Stimulated activated CD4-positive, alpha-beta T cell treated with anti-CD3 and anti-CD28 coated beads, Interleukin-2, amount 100 ng/mL, for 24 hours (primary cell): ENCODE measurements at places on chromosomes 16 and 17.

- DNase-seq: no peak
Observed at GRCh38 chr17:10871914-10872313, 34.0 kb upstream of the PIRT start.

GRCh38 chr17:30117675-30118081 lies 1.1 kb downstream of the NSRP1 start:
- no peak for DNase-seq

GRCh38 chr17:59838052-59838916 lies 54.5 kb downstream of the TUBD1 start:
- DNase-seq: peak; percentile 57

GRCh38 chr16:27367461-27368357 lies 34.3 kb upstream of the IL21R start:
- DNase-seq: peak; percentile 89

DNA sequence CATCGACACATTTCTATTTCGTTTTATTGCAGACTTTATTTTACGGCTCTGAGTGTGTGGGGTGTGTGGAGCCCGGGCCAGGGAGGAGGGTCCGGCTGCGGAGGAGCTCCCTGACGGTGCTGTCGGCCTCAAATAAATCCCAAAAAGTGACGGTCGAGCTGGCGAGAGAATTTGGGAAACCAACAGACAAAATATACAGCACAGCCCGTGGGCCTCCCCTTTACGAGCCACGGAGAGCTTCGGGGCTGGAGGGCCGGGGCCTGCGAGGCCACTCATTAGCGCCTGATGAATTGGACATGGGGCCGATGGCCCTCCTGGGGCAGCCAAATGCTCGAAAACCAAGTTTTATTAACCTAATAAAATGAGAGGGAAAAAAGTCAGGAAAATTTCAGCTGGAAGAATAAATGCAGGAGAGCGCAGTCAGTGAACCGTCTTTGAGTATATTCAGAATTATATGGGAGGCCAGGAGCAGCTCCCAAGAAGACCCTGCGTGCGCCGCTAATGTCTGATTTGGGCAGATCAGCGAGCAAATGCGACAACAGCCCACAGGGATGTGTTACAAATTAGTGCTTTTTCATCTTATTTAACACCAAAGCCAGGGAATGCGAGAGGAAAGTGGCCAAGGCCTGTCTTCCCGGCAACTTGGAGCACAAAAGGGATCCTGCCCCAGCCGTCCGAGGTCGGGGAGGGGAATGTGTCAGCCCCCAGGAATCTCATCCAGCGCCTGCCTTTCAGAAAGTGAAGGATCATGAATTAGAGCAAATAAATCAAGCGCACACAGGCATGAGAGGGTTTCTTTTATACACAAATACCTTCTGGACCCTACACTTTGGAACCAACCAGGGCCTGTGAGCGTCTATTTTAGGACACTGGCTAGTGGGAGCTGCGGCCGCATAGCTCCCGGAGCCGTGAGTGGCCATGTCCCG lies 249.1 kb downstream of the C16orf95 start:
- DNase-seq: no peak

- DNase-seq: no peak
Observed at GRCh38 chr16:8948831-8949230, 14.9 kb downstream of the USP7 start.

- DNase-seq: no peak
Observed at GRCh38 chr17:75097865-75098264, 10.1 kb downstream of the SLC16A5 start.

- peak; percentile 55 for DNase-seq
Observed at GRCh38 chr16:29876594-29877249, 13.7 kb upstream of the CDIPT start.

- DNase-seq: no peak
Observed at GRCh38 chr17:81910840-81911276, 341 bp downstream of the PCYT2 start.

- DNase-seq: peak; percentile 30
Observed at GRCh38 chr16:87681981-87682570, 79.8 kb downstream of the JPH3 start.

- no peak for DNase-seq
Observed at GRCh38 chr17:17025621-17026020, 16.6 kb upstream of the MPRIP start.

GRCh38 chr17:11935734-11936406 lies 61.4 kb downstream of the ZNF18 start:
- DNase-seq: peak; percentile 36

GRCh38 chr17:77675411-77675810 lies 283.1 kb upstream of the TNRC6C start:
- DNase-seq: no peak

- no peak for DNase-seq
Observed at GRCh38 chr16:24685539-24686432, 43.7 kb upstream of the TNRC6A start.

- DNase-seq: no peak
Observed at GRCh38 chr17:68714676-68715075, 113.5 kb upstream of the FAM20A start.

- DNase-seq: no peak
Observed at GRCh38 chr17:74217888-74218287, 4.5 kb downstream of the TTYH2 start.

DNA sequence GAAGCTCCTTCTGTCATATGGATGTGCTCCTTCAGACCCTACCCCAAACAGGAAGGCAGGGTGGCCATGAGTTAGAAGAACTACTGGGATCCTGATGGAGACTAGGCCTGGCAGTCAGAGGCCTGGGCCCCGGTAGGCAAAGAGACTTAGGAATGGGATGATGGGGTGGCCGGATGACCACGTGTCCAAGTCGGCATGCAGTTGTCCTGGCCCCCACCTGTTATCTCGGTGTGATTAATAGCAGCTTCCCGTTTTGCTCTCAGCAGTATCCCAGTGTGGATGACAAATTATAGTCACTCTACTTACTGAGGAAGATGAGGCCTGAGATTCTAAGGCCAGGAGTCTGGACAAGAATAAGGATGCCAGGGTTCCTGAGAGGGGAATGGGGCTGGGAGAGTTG lies 1.5 kb downstream of the TNFSF12 start:
- no peak for DNase-seq

DNA sequence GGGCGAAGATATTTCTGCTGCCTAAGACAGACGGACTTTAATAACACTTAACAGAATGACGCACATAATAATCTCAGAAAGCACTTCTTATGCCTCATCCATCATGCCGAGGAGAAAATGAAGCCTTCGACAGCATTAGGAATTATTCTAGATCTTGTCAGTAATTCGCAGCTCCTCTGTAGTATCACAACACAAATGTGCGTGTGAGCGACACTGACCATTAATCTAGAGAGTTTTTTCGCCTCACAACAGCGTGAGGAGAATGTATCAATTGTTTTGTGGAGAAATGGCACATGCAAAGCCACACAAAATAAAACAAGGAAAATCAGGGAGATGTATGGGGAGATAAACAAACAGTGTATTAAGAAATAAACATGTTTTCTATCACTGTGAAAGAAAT lies 410.2 kb upstream of the PSMD7 start:
- no peak for DNase-seq

- no peak for DNase-seq
Observed at GRCh38 chr17:14289162-14289561, 11.7 kb upstream of the HS3ST3B1 start.

GRCh38 chr16:86578061-86578599 lies at the start of gene FOXL1:
FOXL1 (plus strand) TSS chr16:86578549; CDS start chr16:86578724, 175 bp downstream.
- no peak for DNase-seq

- no peak for DNase-seq
Observed at GRCh38 chr16:29644338-29644857, 18.6 kb upstream of the SPN start.

DNA sequence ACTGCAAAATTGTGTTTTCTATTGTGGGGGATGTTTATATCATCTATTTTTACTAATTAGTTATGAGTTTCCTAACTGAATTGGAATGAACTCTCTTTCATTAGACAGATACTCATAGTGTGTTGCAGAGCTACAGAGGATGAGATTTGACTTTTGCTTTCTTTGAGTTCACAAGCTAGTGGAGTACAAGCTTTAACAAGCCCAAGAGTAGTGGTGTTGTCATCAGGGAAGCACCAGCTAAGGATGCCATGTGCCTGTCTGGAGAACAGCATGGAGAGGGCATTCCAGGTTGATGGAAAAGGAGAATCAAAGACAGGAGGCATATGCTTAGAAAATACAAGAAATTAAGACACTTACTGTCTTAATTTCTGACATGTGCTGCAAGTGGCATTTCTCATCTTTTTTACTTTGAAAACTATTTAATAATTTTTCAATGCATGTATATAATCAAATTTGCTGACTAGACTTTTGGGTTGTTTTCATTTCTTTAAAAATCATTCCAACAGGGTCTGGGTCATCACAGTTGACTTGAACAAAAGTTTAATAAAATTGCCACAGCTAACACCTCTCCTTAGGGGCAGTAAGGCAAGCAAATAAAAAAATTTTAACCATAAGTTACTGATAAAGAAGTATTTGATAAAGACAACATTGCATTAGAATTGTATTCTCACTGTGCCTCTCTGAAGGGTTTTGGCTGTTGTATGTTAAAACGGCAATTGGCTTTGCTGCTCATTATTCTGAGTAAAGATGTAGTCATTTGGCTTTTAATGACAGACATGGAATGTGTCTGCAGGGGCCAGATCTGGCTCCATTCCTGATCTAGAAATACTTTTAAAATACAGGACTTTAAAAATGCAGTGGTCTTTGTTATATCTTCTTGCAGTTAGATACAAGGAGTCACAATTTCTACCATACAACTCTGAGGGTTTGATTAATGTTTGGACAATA lies 323.7 kb upstream of the CDH11 start:
- no peak for DNase-seq

DNA sequence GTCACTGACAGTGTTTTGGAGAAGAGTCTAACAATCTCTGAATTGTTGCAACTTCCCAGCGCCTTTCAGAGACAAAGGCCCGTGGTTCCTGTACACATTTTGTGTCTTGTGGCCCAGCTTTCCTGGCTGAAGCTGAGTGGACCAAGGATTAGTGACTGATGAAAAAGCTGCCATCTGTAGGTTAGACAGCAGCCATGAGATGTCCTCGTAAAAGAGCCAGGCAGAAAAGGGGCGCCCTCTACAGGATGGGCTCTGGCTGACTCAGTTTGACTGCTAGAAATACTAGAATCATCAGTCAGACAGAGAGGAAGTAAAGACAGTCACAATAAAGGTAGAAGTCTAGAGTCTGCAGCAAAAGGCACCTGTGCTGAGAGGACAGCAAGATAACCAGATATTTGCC lies 26.5 kb upstream of the NF1 start:
- peak; percentile 47 for DNase-seq

DNA sequence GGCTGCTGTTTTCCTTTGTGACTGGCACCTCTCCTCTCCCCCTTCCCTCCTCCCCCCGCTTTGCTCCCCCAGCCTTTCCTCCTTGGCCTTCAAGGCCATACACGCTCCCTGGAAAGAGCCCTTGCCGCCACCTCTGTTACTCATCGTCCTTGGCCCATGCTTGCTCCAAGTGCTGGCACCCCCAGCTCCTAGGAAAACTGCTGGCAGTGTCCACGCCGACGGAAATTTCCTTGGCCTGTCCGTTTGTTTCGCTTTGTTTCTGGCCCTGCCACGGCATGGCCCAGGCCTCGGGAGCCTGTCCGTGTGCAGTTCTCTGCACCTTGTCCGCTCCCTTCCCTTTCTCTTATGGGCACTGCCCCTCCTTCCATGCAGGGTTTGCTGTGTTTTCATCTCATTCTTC lies 18.0 kb downstream of the CA5A start:
- no peak for DNase-seq

DNA sequence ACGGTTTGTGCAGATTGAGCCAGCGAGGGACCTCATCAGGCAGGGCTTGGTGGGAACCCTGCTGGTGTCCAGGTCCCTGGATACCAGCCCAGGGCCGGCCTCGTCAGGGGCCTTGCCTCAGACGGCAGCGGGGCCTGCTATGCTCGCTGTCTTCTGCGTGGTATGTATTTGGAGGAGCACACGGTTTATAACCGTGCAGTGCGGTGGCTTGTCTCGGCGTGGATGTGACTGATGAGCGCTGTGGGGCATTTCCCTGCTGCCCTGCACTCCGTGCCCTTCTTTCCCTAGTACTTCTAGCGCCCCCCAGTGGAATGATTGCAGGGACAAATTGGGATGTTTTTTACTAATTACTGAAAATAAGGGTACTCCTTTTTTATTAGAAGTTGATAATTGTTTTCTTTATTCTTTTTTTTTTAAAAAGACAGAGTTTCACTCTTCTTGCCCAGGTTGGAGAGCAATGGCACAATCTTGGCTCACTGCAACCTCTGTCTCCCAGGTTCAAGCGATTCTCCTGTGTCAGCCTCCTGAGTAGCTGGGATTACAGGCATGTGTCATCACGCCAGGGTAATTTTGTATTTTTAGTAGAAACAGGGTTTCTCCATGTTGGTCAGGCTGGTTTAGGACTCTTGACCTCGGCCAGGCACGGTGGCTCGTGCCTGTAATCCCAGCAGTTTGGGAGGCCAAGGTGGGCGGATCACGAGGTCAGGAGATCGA lies 15.3 kb downstream of the TBCD start:
- peak; percentile 50 for DNase-seq

DNA sequence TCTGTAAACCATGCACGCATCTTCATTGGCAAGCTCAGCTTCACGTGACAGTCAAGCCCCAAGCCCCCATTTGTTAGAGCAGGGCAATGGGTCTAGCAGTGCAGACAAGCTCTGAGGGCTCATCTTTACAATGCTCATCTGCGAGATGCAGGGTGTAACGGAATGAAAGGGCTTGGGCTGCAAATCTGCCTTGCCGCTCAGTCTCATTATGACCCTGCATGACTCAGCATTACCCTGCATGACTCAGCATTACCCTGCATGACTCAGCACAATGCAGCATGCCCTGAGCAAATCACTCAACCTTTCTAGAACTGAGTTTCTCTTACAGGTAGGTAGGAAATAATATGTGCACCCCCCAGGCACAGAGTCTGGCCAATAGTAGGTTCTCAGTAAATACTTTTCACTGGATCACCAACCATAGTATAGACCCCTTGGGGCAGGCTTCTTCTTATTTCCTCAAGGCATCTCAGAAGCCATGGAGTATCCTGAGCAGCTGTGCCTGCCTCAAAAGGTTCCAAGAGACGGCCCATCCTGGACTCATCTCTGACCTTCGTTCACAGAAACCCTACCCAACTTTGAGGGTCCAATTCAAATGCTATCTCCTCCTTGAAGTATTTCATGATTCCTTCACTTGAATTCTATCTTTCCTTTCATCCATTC lies 391.3 kb upstream of the CDH5 start:
- DNase-seq: no peak

DNA sequence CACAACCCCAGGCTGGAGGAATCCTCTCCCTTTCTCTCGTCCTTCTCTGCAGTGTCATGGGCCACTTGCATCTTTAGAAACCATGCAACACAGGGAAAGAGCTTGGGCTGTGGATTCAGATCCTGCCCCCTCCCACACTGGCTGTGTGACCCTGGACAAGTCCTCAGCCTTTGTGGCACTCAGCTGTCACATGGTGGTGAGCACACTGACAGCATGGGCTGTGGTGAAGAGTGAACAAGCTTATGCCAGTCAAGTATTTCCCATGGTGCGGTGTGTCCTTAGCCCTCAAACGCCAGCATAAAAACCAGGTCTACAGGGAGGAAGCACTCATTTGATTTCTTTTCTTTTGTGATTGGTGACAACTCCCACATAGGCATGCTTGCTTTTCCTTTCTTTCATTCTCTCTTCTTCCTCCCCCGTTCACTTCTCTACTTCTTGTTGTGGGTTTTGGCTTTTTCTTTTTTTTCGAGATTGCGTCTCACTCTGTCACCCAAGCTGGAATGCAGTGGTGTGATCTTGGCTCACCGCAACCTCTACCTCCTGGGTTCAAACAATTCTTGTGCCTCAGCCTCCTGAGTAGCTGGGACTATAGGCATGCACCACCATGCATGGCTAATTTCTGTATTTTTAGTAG lies 314.2 kb downstream of the CPPED1 start:
- no peak for DNase-seq

- DNase-seq: no peak
Observed at GRCh38 chr17:17106756-17107155, 64.5 kb downstream of the MPRIP start.

- no peak for DNase-seq
Observed at GRCh38 chr16:69799611-69800031, 37.5 kb downstream of the WWP2 start.
